ENCODE measurements at places on chromosomes 2 and 18. TPM values are rescaled to one million over a fixed set of nuclear protein-coding genes. Genes with fewer than 3 reads are reported as not detected.

DNA sequence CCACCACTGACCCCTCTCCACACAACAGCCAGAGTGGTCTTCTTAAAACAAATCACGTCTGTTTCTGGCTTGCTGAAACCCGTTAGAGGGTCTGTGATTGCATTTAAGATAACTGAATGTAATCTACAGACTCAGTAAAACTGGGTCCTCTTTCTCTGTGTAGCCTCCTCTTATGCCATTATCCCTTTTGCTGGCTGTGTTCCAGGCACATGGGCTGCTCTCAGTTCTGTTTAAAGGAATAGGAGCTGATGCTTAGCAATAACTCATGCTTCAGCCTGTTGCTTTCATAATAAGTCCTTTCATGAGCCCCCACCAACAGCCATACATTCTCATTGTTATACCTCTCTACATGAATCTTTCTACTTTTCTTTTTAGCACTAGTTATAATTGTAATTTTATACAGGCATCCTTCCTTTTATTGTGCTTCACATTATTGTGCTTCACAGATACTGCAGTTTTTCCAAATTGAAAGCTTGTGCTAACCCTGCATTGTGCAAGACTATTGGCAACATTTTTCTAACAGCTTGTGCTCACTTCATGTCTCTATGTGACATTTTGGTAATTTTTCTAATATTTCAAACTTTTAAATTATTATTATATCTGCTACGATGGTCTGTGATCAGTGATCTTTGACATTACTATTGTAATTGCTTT lies 782.6 kb downstream of the MBD2 start:
- no peaks in the 10 kb centered on the region for H3K4me1 ChIP-seq
- H3K27me3 ChIP-seq, result no peaks in the 10 kb centered on the region
- H3K27ac ChIP-seq, result no peak overlapping the region
- DNase-seq, result peak; percentile 15
- no peak overlapping the region for H3K4me3 ChIP-seq

DNA sequence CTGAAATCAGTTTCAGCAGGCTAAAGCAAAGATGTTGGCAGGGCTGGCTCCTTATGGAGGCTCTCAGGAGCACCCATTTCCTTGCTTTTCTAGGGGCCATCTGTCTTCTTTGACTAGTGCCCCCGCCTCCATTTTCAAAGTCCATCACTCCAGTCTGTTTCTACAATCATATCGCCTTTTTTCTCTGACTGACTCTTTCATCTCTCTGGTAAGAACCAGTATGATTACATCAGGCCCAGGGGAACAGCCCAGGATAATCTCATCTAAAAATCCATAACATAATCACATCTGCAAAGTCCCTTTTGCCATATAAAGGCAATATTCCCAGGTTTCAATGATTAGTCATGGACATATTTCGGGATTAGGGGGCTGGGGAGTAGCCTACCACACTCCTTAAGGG lies 57.0 kb downstream of the CUL3 start:
- H3K27me3 ChIP-seq, result no peaks in the 10 kb centered on the region
- DNase-seq, result no peak
- H3K4me3 ChIP-seq, result no peak overlapping the region
- peaks cover 2% of the 10 kb centered on the region for H3K36me3 ChIP-seq

GRCh38 chr2:213751446-213751845 lies 467.2 kb downstream of the SPAG16 start:
- no peak overlapping the region for H3K27ac ChIP-seq
- no peak for DNase-seq
- no peak overlapping the region for H3K4me3 ChIP-seq
- no peaks in the 10 kb centered on the region for H3K27me3 ChIP-seq

- H3K4me1 ChIP-seq, result peaks cover 50% of the 10 kb centered on the region
- DNase-seq, result no peak
- H3K27me3 ChIP-seq, result no peaks in the 10 kb centered on the region
- no peak overlapping the region for H3K4me3 ChIP-seq
- H3K36me3 ChIP-seq, result no peaks in the 10 kb centered on the region
Measured at GRCh38 chr2:149068996-149069888, 30.7 kb downstream of the LYPD6B start.

GRCh38 chr2:235157746-235158482 lies 206.1 kb downstream of the SH3BP4 start:
- no peaks in the 10 kb centered on the region for H3K4me1 ChIP-seq
- no peak overlapping the region for H3K4me3 ChIP-seq
- no peak for DNase-seq
- H3K36me3 ChIP-seq, result no peaks in the 10 kb centered on the region
- no peaks in the 10 kb centered on the region for H3K27me3 ChIP-seq

GRCh38 chr2:241300000-241300399 lies 15.5 kb downstream of the HDLBP start:
- no peak for DNase-seq
- H3K4me1 ChIP-seq, result peaks cover 9% of the 10 kb centered on the region
- no peak overlapping the region for H3K27ac ChIP-seq
- H3K27me3 ChIP-seq, result no peaks in the 10 kb centered on the region

DNA sequence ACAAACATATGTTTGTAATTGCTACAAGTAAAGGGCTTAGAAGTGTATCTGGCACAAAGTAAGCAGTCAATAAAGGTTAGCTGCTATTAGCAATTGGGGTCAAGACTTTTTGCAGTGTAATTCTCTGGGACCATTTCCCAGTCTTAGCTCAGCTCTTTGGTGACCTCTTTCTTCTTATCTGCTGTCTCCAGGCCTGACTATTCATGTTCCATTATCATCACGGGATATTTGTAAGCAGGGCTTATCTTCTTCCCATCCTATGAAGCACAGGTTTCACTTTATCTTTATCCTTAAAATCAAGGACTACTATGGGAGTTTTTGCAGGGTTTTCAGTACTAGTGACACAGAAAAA lies 131.7 kb downstream of the DOCK10 start:
- no peak overlapping the region for H3K27ac ChIP-seq
- no peak overlapping the region for H3K4me3 ChIP-seq
- no peaks in the 10 kb centered on the region for H3K27me3 ChIP-seq
- peaks cover 29% of the 10 kb centered on the region for H3K4me1 ChIP-seq

DNA sequence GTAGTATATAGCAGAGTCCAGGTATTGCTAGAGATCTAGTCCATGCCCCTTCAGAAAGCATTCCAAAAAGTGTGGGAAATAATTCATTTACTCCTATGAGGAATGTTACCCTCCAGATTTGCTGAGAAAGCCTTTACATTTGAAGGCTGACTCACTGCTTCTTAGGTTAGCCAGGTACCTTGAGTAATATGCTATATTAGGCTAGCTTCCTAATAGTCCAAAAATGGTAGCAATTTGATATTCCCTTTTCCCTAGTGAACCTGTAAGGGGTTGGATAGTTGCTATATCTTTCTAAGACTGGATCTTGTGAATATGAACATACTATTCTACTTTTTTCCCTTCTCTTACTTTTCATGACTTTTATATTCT lies 63.6 kb downstream of the SPOPL start:
- no peaks in the 10 kb centered on the region for H3K27me3 ChIP-seq
- peaks cover 26% of the 10 kb centered on the region for H3K36me3 ChIP-seq
- no peaks in the 10 kb centered on the region for H3K4me1 ChIP-seq
- no peak overlapping the region for H3K27ac ChIP-seq
- H3K4me3 ChIP-seq, result no peak overlapping the region

DNA sequence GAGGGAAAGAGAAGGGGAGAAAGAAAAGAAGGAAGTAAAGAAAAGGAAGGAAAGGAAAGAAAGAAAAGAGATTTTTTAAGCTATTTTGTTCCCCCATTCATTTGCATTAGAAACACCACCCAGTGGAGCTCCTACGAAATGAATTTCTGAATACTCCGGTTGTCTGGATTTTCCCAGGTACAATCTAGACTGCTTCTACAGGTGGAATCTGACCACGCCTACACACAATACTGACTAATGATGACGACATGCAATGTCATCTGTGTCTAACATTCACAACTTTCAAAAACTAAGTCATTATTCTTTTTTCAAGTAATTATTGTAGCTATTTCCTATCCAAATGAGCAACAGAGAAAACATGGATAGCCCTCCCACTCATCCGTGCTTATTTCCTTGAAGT lies 121.7 kb downstream of the ZNF516 start:
- H3K27ac ChIP-seq, result no peak overlapping the region
- no peaks in the 10 kb centered on the region for H3K36me3 ChIP-seq
- DNase-seq, result no peak
- no peaks in the 10 kb centered on the region for H3K4me1 ChIP-seq

DNA sequence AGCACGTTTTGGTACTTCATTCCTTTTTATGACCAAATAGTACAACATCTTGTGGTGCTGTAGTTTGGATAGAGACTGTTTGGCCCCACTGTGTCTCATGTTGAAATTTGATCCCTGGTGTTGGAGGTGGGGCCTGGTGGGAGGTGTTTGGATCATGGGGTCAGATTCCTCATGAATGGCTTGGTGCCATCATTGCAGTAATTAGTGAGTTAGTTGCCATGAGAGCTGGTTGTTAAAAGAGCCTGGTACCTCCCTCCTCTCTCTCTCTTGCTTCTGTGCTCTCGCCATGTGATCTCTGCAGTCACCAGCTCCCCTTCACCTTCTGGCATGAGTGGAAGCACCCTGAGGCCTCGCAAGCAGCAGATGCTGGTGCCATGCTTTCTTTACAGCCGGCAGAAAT lies 50.9 kb downstream of the NCAPH start:
- no peaks in the 10 kb centered on the region for H3K27me3 ChIP-seq
- no peak overlapping the region for H3K27ac ChIP-seq
- peak; percentile 13 for DNase-seq

GRCh38 chr18:74450626-74451025 lies 6.5 kb downstream of the DIPK1C start:
- no peaks in the 10 kb centered on the region for H3K4me1 ChIP-seq
- peaks cover 5% of the 10 kb centered on the region for H3K27me3 ChIP-seq
- H3K4me3 ChIP-seq, result no peak overlapping the region
- H3K27ac ChIP-seq, result no peak overlapping the region
- no peak for DNase-seq

- no peaks in the 10 kb centered on the region for H3K36me3 ChIP-seq
- H3K4me3 ChIP-seq, result no peak overlapping the region
- no peak overlapping the region for H3K27ac ChIP-seq
- H3K4me1 ChIP-seq, result no peaks in the 10 kb centered on the region
Measured at GRCh38 chr2:185806783-185807182, 68.2 kb downstream of the FSIP2 start.

DNA sequence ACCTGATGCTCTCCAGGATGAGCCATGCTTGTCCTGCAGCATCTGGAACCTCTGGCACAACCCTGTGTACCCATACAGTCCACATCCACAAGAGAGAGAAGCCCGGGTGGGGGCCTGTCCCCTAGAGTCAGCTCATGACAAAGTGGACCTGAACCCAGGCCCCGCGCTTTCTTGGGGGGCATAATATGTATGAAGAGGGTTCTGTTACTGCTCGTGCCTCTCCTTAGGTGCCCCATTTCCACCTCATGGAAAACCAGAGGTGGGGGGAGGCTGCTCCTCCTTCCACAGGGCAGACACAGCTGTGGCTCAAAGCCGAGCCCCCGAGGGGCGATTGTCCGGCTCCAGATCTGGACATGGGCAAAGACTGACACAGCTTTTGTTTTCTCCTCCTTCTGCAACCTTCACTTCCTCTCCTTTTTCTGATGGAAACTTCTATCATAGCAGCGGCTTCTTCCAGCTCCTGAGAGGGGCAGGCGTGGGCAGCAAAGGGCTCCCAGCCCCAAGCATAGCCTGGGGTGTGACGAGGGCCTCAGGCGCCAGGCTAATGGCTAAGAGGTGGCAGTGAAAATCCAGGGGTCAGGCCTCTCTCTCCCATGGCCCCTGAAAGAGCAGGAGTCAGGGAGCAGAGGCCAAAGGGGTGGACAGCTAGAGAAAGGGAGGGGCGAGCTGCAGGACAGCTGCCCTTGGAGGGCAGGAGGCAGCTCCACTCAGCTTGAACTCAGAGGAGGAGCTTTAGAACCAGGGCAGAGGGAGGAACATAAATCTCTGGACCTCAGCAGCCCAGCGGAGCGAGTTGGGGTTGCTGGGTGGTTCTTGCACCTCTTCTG lies 155.5 kb downstream of the ZFP36L2 start:
- H3K27me3 ChIP-seq, result no peaks in the 10 kb centered on the region
- no peak overlapping the region for H3K4me3 ChIP-seq
- DNase-seq, result peak; percentile 54
- H3K27ac ChIP-seq, result no peak overlapping the region
- H3K4me1 ChIP-seq, result peaks cover 80% of the 10 kb centered on the region

DNA sequence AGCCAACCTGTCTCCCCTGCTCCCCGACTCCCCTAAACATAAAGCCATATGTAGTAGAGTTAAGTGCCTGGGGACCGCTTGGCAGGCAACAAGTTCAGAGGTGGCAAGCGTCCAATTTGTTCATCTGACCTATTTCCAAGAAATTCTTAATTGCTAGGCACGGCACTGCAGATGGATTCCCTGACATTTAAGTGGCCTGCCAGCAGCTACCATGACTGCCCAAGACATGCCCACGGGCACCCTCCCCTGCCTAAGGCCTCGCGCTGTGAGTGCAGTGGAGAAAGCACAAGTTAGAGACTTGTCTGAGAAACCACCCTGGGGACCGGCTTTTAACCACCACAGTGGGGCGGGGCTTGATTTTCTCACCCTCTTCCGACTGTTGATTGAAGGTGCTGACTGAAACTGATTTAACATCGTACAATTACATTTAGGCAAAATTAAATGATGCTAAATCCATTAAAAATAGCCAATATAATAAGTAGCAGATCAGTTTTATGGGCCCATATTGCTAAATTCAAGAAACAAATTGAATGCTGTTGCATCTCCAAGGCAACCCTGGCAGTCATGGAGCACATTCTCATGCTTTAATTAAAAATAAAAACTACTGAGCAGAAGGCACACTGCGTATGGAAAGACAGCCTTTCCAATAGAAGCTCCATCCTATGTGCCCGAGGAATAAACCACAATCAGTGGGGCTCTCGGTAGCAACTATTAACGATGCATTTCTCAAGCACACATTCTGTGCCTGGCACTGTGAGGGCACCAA lies 163.6 kb upstream of the ACAA2 start:
- no peaks in the 10 kb centered on the region for H3K36me3 ChIP-seq
- H3K4me1 ChIP-seq, result no peaks in the 10 kb centered on the region
- H3K27me3 ChIP-seq, result no peaks in the 10 kb centered on the region
- no peak overlapping the region for H3K27ac ChIP-seq

DNA sequence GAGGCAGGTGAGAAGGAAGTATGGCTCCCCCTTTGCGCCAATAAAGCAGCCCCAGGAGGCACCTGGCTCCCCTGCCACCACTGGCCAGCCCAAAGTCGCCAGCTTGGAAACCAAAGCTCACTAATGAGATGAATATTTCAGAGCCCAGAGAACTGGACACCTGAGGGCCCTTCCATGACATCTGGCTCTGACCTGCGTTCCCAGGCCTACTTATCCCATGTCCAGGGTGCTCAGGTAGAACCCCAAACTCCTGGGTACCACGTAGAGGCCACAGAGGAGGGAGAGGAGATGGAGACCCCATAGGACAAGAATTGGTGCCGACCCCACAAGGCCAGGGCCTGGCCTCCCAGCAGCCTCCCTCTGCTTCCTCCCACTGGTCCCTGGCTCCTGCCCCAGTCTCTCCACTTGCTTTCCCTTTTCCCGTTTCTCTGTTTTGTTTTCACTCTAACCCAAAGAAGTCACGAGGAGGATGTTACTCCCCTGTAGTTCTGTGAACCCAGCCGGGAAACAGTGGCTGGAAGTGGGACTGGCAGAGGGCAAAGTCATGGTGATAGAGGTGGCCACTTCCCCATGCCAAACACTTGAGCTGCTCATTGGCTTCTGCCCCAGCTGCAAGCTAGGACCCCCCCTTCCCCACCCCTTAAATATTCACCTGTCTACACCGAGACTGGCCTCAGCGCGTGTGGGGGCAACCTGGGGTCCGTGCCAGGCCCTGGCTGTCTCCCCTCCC lies 820 bp downstream of the TMBIM1 start:
- H3K4me3 ChIP-seq, result peak overlapping the region; percentile 76
- H3K36me3 ChIP-seq, result no peaks in the 10 kb centered on the region
- H3K27me3 ChIP-seq, result no peaks in the 10 kb centered on the region
- H3K27ac ChIP-seq, result peak overlapping the region; percentile 95

The ACADL gene
- 43.6 TPM for polyA plus RNA-seq

The SMYD5 gene
- polyA plus RNA-seq, result 16.8 TPM

The FAM237A gene
- polyA plus RNA-seq, result not detected

The PPP1R7 gene
- polyA plus RNA-seq, result 66.3 TPM

The CFAP65 gene
- polyA plus RNA-seq, result 5.8 TPM
